ENCODE measurements at places on chromosomes 5 and 9.

GRCh38 chr5:110255194-110255593, 471.3 kb downstream of the TMEM232 start:
- no peak for DNase-seq

- DNase-seq: no peak
These were observed 1.3 kb downstream of the TNPO1 start for GRCh38 chr5:72817671-72818266.

- no peak for DNase-seq
These were observed 58.1 kb downstream of the STARD4 start for GRCh38 chr5:111454198-111454622.

DNA sequence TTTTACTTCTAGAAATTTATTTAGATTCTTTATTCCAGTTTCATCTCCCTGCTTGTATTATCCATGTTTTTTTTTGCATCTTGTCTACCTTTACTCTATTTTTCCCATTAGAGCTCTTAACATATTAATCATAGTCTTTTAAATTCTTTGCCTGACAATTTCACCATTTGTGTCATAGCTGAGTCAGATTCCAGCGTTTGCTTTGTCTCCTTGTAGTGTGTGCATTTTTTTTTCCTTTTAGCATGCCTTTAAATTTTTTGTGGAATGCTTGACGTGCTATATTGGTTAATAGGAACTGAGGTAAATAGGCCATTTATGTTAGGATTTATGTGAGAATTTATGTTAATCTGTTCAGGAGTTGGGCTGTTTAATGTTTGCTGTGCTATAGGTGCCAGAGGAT, 41.8 kb upstream of the NFIL3 start:
- DNase-seq: no peak

DNA sequence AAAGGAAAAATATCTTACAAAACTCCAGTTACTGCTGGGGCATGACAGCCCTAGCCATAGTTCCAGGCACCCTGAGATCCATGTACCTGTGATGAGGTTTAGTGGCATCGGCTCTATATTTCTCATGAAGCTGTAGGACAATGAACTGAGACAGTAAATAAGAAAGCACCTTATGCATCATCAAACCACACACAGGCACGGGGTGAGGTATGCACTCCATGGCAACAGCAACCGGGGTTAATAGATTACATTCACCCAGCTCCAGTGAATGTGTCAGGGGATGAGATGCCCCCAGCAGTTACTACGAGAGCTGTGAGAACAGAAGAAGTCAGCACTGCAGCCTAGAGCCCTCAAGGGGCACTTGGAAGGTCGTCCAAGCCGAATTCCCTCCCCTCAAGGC, 162.0 kb upstream of the S1PR3 start:
- DNase-seq: no peak

- no peak for DNase-seq
These were observed 32.1 kb upstream of the ALDH1A1 start for GRCh38 chr9:72984991-72985390.

GRCh38 chr9:93671020-93671338, 94.6 kb downstream of the PHF2 start:
- DNase-seq: no peak

GRCh38 chr5:6143523-6143922, 234.8 kb downstream of the MED10 start:
- DNase-seq: no peak

GRCh38 chr5:36689225-36689624, 82.8 kb downstream of the SLC1A3 start:
- DNase-seq: no peak

DNA sequence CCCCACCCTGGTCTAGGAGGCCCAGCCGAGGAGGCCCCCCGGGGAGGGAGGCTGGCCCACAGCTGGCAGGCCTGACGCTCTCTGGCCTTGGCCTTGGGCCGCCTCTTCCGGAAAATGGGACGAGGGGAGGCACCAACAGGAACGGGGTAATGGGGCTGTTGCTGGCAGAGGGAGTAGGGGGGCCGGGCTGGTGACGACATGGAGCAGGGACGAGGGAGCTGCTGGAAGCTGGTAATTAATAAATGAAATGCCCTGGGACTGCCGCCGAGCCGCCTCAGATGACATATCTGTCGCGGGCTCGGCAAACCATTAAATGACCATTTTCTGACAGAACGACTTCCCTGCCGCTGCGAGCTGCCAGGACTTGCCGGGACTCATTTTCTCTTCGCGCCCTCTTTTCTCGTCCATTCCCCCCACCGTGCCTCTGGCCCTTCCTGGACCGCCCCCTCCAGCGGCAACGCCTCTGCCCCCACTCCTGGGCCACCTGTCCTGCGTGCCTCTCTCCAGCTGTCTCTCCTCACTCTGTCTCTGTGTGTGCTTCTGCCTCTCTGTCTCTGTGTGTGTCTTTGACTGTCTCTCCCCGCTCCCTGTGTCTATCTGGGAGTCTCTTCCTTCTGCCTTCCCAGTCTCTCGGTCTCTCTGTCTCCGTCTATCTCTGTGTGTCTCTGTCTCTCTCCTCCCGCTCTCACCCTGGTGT, 215.7 kb downstream of the PAX5 start:
- DNase-seq: no peak

- no peak for DNase-seq
These were observed 25.1 kb upstream of the UBE2QL1 start for GRCh38 chr5:6423327-6424109.

- no peak for DNase-seq
These were observed 27.2 kb downstream of the PIK3R1 start for GRCh38 chr5:68242743-68243142.

GRCh38 chr9:129806061-129806460, 3.1 kb downstream of the TOR1B start:
- DNase-seq: no peak
